ENCODE measurements at places on chromosomes 7 and 10.

DNA sequence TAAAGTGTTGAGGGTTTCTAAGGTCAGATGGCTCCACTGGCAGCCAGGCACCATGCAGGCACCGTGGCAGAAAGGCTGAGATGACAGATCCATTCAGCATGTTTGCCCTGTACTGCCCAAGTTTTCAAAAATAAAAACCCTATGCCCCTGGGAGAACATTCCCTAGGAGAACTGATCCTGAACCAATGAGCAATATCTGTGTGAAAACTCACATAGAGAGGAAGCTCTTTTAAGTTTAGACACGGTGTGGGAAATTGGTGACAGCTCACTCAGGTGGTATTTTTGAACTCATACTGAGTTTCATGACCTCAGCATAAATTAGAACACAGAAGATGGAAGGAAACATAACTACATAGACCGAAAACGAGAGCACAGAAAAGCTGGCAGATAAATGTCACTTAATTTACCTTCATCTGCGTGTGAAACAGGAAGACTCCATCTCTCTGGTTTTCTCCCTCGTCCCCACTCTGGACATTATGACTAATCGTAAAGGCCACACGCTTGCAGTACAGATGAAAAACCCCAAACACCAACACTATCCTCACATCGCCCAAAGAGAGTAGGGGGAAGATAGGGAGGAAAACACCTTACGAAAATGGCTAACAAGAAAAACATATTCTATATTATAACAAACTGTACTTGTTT is 127.8 kb downstream of the ICA1 start:
- DNase-seq = no peak

DNA sequence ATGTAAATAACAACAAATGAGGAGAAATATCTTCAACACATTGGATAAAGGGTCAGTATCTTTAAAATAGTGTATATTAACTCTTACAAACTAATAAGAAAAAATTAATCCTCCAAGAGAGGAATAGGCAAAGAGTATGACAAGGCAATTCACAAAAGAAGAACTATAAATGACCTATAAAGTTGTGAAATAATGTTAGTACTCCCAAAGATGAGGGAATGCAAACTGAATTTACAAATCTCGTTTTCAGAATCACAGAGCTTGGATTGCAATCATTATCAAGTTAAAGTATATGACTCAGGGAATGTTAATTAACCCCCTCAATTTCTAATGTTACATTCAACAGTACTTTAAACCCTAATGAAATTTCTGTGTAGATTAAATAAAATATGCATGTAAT is 87.3 kb upstream of the TARP start:
- DNase-seq = no peak

GRCh38 chr7:121166916-121167315 is 161.9 kb upstream of the WNT16 start:
- DNase-seq = no peak

DNA sequence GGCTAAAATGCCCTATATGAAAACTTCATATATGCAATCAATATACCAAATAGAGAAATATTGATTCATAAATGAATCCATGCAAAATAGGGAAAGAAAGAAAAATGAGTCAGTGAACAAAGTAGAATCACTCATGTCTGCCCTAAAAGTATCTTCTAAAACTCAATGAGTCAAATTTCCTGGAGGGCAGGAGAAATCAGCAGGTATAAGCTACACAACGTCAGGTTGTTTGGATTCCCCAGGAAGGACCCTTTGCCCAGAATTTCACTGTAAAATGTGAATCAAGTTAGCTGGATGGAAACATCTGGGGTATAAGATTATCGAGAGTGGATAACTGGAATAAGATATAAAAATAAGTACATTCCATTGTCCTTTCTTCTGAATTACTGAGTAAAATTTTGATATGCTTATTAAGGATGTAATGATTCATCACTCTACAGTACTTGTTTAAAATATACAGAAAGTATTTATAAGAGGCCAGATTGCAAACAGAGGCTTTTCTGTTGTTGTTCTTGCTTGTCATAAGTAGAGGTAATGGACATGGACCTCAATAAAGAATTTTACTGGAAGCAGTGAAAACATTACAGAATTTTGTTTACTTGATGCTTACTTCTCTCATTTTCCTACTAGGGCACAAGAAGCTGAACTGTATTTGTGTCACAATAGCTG is 99.0 kb downstream of the AGMO start:
- no peak for DNase-seq

DNA sequence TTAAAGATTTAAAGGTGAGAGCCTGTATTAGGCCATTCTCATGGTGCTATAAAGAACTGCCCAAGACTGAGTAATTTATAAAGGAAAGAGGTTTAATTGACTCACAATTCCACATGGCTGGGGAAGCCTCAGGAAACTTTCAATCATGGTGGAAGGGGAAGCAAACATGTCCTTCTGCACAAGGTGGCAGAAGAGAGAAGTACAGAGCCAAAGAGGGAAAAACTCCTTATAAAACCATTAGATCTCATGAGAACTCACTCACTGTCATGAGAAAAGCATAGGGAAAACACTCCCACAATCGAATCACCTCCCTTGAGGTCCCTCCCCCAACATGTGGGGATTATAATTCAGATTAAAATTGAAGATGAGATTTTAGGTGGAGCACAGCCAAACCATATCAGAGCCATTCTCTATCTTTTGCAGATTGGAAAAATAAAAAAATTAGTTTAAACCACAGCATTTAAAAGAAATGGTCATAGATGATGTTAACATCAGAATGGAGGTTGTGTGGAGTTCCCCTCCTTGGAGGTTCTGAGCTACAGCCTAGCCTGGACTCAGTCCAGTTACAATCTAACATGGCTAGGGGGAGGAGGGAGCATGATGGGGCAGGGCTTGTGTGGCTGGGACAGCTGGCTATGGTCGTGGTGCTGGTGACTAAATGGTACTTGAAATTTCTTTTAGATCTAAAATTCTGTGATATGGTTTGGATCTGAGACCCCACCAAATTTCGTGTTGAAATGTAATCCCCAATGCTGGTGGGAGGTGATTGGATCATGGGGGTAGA is 33.1 kb downstream of the GSTO2 start:
- no peak for DNase-seq

- no peak for DNase-seq
Measured at GRCh38 chr7:69187824-69188333, 410.4 kb upstream of the AUTS2 start.

- DNase-seq = no peak
Measured at GRCh38 chr10:71243756-71244395, 31.5 kb downstream of the UNC5B start.

- peak; percentile 10 for DNase-seq
Measured at GRCh38 chr7:132485600-132486273, 90.5 kb downstream of the PLXNA4 start.

GRCh38 chr10:98492763-98493162 is 46.0 kb upstream of the HPS1 start:
- no peak for DNase-seq

- DNase-seq = no peak
Measured at GRCh38 chr7:2820508-2820934, 23.6 kb downstream of the GNA12 start.

GRCh38 chr7:156823435-156823834 is 69.5 kb downstream of the LMBR1 start:
- no peak for DNase-seq

- no peak for DNase-seq
Measured at GRCh38 chr7:1936531-1937251, 266.6 kb downstream of the ELFN1 start.

- no peak for DNase-seq
Measured at GRCh38 chr7:158291998-158292397, 295.6 kb downstream of the PTPRN2 start.
